Activated naive CD8-positive, alpha-beta T cell treated with anti-CD3 and anti-CD28 coated beads for 36 hours (primary cell): ENCODE measurements at places on chromosomes 6 and 20.
A peak's percentile ranks its signal among the peaks of the same experiment; 100 is the strongest.

GRCh38 chr6:148359228-148359627, 16.6 kb downstream of the SASH1 start:
- DNase-seq, result no peak

GRCh38 chr6:16722630-16723029, 38.6 kb downstream of the ATXN1 start:
- no peak for DNase-seq

GRCh38 chr6:4935486-4935885, 68.4 kb downstream of the RPP40 start:
- peak; percentile 16 for DNase-seq

DNA sequence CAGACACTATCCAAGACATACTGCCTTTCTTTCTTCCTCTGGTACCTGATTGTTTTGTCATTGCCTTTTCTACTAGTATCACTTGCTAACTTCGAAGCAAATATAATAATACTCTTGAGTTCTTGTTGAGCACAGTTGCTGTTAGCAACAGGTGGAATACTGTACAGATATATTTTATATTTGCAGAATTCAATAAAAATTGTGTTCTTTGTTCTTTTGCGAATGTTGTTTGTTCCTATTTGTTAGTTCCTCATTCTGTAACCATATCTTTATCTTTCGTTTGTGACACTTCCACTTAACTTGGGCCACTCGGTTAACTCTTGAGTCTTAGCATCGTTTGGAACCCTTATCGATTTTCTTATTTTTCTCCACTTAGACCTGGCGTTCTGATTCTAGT, 868 bp downstream of the CYB5R4 start:
- no peak for DNase-seq

GRCh38 chr20:16476032-16476431, 97.2 kb downstream of the KIF16B start:
- DNase-seq, result no peak

DNA sequence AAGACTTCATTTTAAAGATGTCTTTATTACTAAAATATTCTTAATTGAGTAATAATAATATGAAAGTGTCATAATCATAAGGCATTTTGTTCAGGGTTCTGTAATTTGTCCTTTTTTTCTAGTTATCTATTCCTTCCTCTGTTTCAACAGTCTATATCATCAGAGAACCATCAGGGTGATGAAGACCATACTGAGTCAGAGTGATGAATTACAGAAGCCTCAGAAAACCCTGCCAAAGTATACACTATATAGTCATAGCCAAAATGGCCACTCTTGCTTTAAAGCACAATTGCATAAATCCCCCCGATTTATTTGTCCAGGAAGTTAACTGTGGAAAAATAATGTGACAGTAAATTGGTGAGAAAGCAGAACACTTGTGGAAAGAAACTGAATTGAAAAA, 735.0 kb downstream of the EPHA7 start:
- no peak for DNase-seq

DNA sequence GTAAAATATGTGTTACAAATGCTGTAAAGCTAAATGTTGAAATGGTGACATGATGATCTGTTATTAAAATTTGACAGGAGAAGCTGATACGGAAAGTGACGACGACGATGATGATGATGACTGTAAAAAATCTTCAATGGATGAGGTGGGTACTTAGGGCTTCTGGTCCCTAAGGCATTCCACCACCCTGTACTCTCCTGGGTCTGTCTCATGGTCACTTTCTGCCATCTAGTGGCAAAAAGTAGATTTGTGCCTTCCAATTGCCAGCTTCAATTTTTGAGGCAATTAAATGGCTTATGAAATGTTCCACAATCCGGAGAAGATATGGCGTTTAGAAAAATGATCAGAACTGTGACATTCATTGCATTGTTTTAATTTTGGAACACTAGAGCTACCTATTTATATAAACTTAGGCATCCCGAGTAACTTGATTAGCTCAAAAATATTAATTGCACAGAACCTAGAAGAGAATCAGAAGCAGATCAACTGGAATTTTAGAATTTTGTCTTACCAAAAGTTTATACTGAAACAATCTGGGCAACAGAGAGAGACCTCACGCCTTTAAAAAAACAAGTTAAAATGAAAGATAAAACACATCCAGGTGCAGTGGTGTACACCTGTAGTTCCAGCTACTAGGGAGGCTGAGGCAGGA, 346.5 kb upstream of the PLCB4 start:
- DNase-seq, result no peak

- DNase-seq, result no peak
Observed at GRCh38 chr6:47525330-47526057, 47.9 kb downstream of the CD2AP start.
